CD4-positive, CD25-positive, alpha-beta regulatory T cell (primary cell): ENCODE measurements at places on chromosomes 11 and 22. TPM values are rescaled to one million over a fixed set of nuclear protein-coding genes. Genes with fewer than 3 reads are reported as not detected.
A peak's percentile ranks its signal among the peaks of the same experiment; 100 is the strongest.

CEP57 gene
- 67.7 TPM for total RNA-seq

FBLN1 gene
- 0.49 TPM for total RNA-seq

OR51V1 gene
- not detected for total RNA-seq

DNA sequence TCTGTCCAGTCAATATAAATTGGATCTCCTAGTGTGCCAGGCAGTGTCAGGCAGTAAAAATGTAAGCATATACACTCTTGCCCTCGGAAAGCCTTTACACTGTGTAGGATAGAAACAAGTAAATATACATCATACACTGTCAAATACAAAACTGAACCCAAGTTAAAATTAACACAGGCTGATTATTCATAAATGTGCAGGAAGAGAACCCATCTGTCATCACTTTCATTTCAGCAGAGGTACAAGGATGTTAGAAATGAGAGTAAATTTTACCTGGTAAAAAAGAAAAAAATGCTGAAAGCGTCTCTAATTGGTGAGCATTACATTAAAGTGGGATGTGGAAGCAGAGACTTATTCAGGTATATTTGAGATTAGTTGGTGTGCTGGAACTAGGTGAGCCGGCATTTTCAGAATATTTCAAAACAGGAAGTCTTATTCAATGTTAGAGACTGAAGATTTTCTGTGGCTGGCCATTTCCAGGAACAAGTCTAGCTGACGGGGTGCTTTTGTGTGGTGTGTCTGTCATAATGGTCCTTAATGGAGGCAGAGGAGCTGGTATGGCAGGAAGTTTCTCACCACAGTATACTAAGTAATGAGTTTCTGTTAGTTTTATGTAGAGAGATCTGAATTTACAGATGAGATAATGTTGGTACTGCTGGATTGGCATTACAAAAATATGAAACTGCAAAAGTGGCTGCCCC lies 192.6 kb downstream of the CASP12 start:
- DNase-seq = peak; percentile 89

- no peak for DNase-seq
Measured at GRCh38 chr22:19038728-19039447, 83.3 kb downstream of the DGCR2 start.
